ENCODE measurements at places on chromosomes 2 and 18.

- no peak for DNase-seq
Measured at GRCh38 chr2:64608867-64609226, 44.9 kb downstream of the SERTAD2 start.

GRCh38 chr2:70709275-70710037, 58.5 kb downstream of the ADD2 start:
- no peak for DNase-seq

DNA sequence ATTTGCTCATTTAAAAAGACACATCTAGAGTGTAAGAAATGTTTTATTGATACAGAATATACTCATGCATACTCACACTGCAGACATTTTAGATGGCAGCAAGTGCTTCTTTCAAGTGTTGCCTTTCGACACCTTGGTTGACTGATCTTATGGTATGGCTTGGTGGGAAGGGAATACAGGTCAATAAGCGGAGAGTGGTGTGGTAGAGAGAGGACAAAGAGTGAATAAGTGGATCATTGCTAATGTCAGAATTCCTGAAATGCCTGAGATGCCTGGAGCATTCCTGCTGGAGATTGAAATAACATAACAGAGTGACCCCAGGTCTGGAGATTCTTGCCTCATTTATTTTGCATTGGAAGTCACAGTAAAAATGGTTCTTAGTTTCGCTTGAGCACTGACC, 76.7 kb downstream of the RND3 start:
- DNase-seq: no peak

- DNase-seq: no peak
Measured at GRCh38 chr18:46279673-46280072, 175.5 kb downstream of the HAUS1 start.

DNA sequence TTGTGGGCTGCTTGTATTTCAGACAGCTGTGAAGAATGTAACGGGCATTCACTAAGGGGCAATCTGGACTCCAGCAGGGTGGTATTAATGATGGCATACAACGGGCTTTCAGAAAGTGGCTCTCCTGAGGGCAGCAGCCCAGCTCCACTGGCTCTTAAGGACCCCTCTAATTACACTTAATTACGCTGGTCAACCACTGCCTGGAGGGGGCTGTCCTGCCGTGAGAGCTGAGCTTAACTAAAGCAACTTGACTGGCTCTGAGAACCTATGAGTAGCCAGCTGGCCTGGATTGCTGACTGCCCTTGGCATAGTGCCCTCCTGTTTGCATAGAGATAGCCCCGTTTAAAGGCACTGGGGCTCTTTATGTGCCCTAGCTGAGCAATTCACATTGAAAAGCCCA, 3.8 kb downstream of the LIPG start:
- no peak for DNase-seq

- DNase-seq: no peak
Measured at GRCh38 chr2:238308177-238308576, 12.1 kb upstream of the TRAF3IP1 start.

GRCh38 chr2:169767243-169767888, 31.3 kb upstream of the SSB start:
- peak; percentile 71 for DNase-seq

GRCh38 chr18:12057419-12058039, 36.1 kb upstream of the ANKRD62 start:
- no peak for DNase-seq

DNA sequence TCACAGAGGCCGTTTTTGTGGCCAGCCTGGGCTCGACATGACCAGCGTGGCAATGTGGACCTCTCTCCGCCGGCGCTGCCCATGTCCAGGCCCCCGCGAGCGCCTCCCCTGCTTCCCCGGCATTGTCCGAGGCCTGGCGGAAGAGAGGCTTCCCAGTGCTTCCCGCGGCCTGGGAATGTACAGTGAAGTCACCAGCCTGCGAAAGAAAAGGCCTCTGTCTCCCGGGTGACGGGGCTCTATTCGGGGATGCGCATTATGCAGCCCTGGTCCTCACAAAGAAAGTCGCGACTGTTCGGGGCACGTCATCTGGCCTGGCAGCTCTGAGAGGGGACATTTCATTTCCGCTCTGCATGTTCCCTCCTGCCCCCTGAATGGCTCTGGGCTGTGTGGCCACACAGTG, 109.2 kb upstream of the AGAP1 start:
- no peak for DNase-seq

DNA sequence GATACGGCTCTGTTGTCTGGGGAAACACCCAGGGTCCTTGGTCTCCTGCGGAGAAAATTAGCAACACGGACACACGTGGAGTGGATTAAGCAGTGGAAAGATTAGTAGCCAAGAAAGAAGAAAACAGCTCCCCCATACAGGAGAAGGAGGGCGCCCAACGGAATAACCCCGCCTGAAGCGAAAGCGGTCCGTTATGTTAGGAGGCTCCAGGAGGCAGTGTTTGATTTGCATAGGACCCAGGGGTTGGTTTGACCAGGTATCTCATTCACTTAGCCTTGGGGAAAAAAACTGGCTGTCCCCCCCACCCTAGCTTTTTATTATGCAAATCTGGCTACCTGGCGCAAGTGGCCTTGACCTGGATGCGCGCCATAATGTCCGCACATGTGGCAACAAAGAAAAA, 170.1 kb upstream of the KYNU start:
- no peak for DNase-seq

GRCh38 chr18:12765126-12765525, 62.3 kb downstream of the PSMG2 start:
- no peak for DNase-seq

GRCh38 chr2:67234440-67234839, 162.7 kb upstream of the ETAA1 start:
- no peak for DNase-seq

- DNase-seq: no peak
Measured at GRCh38 chr2:201933792-201934237, 99.8 kb upstream of the FZD7 start.

DNA sequence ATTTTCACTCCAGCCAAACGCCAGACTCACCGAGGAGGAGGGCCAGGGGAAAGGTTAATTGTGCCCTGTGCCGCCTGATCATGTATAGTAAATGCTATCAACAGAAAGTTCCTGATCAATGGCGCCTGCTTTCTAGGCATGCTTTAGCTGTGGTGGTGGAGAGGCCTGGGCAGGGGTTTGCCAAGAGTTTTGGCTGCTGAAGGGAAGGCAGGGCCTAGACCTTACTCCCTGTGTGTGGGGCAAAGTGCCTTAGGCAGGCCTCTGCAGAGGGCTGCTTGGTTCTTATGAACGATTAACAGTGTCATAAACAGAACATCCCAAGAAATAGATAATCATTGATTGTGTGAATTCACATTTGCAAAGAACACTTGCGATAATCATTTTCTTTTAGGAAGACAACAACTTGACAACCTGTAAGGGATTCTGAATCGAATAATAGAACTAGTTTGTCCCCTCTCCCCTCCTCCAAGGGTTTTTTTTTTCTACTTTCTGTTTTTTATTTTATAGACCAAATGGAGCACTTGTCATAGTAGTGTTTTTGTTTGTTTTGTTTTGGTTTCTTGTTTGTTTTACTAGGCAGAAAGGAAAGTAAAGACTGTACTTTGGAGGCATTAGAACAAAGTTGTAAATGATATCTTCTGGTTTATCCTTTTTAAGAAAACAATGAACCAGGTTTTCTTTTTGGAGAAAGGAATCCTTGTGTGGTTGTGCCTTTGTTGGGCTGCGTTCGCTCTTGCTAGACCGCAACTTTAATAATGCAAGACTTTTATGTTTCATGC, 6.5 kb downstream of the TSHZ1 start:
- DNase-seq: no peak

DNA sequence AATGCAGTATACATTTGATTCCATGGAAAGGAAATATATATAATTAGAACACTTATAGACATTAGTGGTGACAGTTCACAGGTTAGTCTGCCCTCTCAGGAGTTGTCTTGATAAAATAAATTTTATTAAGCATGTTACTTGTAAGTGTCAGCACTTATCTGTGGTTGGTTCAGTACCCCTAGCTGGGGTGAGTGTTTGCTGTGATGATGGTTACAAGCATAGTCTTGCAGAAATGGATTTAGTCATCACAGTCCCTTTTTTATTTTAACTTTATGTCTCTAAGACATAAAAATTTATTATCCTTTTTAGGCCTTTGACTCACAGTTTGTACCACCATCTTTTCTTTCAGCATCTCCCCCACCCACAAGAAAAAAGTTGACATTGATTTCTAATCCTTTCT, 52.1 kb downstream of the NCK2 start:
- peak; percentile 43 for DNase-seq

DNA sequence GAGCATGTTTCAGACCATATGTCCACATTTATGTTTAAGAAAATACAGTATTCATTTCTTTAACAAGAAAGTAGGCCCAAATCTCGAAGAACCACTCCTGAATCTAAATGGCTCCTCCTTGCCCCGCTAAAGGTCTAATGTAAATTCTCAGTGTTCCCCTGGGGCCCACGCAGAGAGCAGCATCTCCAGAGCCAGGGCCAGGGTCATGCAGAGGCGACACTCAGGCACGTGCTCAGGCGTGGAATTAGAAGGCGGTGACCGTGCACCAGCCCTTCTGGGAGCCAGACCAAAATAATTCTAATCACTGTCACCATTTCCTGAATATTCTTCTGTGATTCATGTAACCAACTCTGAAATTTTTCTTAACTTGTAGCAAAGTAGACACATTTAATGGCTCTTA, 68.3 kb upstream of the MYT1L start:
- no peak for DNase-seq

DNA sequence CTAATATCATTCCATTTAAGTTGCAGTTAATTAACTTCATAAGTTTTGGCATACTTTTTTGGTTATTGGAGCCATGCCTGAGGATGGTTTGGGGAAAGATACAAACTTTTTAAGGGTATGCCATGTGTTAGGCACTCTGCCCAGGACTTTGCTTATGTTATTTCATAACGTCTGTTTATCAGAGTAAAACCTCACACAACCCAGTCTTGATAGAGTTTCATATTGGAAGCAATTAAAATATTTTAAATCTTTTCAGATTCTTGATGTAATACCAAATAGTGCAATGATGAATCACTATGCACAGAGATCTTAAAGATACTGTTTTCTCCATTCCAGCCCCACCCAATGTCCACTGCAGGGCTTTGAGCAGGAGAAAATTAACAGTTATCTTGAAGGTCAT, 529.1 kb upstream of the HNMT start:
- DNase-seq: no peak

GRCh38 chr18:62621546-62621945, 93.8 kb upstream of the PHLPP1 start:
- DNase-seq: no peak
